ENCODE measurements at places on chromosomes 5 and 9.

DNA sequence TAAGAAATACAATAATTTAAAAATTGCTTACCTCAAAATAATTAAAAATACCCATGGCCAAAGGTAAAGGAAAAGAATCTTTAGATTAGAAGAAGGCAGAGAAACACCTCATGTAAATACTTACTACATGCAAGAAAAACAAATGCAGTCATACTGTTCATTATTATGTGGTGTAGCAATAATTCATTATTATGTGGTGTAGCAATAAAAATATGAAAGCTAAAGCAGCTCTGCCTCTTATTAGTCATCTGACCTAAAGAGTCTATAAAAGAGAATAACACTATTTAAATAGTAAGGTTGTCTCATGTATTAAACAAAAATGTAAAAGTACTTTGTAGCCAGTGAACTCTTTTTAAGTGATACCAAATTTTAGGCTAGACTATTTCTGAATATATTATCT lies 6.6 kb downstream of the DTWD2 start:
- no peak for DNase-seq

GRCh38 chr5:172276214-172276613 lies 7.3 kb downstream of the UBTD2 start:
- DNase-seq = no peak

DNA sequence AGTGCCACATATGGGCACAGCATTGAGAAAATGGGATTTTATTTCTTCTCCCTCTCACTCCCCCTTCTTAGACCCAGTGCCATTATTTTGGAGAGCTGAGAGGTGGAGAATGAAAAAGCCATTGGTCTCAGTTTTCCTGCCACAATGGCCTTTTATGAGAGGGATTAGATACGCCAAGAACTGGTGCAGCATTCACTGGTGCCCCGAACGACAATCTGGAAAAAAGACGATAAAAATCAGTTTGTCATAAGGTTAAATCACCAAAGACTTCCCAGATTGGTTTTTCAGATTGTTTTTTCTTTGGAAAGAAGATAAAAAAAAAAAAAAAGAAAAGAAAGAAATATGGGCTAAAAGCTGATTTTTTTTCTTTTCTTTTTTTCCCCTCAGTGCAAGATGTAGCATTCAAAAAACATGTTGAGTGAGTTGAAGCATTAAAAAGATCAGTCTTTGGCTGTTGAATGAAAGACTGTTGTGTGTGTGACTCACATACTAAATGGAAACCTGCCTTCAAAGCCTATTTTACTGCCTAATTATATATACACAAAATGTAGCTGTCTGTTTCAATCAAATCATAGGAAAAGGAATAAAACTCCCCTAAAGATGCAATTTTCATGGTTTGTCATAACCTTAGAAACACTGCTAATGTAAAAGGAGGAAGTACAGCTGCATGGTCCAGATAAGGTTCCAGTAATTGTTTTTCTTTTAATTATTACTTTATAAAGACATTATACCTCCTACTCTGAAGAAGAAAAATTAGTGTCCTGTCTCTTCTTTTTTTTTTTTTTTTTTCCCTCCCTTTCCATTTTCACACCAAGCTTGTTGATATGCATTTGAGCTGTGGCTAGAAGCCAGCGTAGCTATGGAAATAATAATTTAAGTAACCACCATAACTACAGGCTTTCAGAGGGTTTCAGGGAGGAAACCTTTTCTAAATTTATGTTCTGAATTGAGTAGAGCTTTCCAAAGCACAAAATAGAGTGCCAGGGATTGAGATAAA lies 27.2 kb upstream of the ZNF608 start:
- DNase-seq = no peak

- DNase-seq = no peak
Measured at GRCh38 chr9:4269872-4270271, 30.0 kb downstream of the GLIS3 start.

DNA sequence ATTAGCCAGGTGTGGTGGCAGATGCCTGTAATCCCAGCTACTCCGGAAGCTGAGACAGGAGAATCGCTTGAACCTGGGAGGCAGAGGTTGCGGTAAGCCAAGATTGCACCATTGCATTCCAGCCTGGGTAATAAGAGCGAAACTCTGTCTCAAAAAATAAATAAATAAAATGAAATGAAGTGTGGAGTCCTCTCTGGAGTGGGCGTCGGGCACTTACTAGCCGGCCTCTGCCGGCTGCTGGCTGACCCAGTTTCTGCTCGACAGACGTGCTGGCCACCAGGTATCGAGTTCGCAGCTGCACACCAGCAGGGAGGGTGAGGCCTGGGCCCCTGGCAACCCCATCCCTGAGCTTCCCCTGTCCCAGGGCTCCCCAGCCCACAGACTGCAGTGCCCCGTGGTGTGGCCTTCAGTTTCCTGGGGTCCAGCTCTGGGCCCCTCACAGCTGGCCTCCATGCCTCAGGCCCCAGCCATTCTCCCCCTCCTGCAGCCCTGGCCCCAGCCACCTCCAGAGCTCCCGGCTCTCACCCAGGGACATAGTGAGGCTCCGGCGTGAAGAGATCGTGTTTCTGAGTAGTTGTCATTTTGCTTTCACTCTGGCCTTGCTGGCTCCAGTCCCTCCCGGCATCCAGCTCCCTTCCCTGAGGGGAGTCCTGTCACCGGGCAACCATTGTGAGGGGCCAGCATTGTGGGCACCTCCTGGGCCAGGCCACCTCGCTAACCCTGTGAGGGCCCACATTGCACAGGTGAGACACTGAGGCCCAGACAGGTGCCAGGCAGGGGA lies 3.8 kb upstream of the STPG3 start:
- DNase-seq = peak; percentile 68

DNA sequence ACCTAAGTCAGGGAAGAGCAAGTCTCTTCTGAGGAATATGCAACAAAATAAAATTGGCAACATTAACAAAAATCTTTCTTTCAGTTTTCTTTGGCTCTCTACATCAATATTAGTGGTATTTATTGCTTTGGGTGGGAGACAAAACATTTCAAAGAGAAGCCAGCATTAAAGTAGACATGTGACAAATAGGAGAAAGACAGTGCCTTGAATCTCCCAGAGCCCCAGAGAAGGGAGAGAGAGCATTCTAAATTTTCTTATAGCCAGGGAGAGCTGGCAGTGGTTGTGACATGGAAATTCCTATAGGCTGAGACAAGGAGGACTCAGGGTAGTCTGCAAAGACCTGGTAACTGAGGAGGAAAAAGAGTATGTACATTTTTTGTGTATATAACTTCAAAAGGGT lies 79.4 kb upstream of the NREP start:
- no peak for DNase-seq

DNA sequence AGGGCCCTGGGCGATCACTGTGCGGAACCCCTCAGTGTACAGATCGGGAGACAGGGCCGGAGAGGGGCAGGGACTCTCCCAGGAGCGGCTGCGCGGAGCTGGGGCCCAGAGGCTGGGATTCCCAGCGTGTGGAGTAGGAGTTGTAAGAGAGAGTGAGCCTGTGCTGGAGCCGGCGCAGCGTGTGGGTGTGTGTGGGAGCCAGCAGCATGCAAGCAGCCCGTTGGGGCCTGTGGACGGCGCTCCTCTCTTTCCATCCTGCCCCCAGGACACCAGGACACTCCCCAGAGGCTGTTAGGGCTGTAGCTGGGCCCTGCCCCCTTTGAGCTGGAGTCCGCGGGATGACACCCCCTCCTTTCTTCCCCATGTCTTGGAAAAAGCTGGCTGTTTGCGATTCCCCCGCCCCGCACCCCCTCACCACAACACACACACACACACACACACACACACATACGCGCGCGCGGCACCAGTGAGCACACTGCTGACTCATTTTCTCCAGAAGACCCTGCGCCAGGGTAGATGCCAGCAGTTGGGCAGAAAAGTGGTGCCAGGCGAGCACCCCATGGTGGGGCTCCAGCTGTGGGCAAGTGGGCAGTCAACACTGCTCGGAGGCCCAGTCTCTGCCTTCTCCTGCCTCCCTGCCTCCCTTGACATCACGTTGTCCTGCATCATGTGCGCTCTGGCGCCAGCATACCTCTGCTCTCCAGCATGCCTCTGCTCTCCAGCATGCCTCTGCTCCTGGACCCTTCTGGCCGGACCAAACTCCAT lies 1.5 kb downstream of the COL27A1 start:
- no peak for DNase-seq

- DNase-seq = no peak
Measured at GRCh38 chr5:15717001-15717400, 217.0 kb downstream of the FBXL7 start.

DNA sequence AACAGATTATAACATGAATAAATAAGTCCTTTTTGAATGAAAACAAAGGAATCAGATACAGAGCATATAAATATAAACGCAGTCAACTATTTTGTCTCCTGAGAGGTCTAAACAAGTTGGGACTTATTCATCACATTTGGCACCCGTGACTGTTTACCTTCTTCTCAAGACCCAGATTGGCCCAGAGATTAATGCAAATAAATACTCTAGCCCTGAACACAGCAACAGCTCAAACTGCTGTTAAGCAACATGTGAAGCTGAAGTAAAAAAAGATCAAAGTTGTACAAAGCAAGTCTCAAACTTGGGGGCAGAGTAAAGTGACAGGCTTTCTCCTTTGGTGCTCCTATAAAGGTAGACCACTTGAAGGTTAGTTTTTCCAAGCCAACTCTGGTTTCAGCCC lies 95.0 kb upstream of the NR5A1 start:
- no peak for DNase-seq

GRCh38 chr5:72232838-72233237 lies 87.2 kb downstream of the MRPS27 start:
- no peak for DNase-seq

DNA sequence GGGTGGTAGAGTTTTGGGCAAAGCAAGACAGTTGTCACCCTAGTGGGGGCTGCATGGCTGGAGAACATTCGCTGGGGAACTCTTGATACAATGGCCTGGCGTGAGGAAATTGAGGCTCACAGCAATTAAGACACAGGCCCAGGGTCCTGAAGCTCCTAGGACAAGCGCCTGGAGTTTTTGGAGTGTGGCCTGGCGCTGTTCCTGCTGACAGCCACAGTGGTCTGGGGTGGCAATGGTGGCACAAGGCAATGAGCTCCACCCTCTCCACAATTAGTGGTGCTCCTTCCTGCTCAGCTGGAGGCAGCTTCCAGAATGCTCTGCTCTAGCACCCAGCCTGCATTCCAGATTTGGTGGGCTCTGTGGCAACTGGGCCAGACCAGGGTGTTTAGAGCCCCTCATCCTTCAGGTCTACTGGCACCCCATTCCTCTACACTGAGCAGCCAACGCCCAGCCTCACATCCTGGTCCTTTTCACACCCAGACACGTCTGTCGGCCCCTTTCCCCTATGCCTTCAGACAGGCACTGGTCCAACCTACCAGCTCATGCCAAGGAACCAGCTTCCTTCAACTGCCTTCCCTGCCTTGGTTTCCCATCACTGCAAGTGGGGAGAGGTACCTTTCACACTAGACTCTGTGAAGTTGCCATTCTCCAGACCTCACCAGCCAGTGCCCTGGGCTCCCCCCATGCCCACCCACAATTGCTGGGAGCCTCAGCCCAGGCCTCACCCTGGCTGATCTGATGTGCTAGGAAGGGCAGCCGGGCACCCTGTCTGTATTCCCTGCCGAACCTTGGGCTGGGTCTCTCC lies 138.1 kb upstream of the COL5A1 start:
- DNase-seq = no peak

- no peak for DNase-seq
Measured at GRCh38 chr9:86512929-86513328, 158.7 kb upstream of the TUT7 start.

GRCh38 chr9:77417566-77417965 lies 230.6 kb downstream of the GNA14 start:
- DNase-seq = no peak

DNA sequence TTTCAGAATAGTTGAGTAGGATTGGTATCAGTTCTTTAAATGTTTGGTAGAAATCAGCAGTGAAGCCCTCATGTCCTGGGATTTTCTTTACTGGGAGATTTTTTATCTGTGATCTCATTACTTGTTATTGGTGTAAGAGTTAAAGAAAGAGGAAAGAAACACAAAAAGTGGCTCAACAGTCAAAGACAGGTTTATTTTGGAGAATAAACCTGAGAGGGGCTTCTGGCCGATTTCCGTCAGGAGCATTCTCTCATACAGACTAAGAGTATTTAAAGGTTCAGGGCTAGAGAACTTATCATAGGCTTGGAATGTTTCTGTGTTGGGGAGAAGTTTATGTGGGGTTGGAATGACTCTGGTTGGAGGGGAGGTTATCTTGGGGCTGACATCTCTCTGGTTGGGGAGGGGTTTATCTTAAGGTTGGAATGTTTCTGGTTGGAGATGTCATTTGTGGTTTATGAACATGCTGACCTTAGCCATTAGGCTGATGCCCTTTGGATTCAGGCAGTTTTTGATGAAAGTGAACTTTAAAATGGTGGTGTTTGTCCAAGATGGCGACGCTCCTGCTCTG lies 62.5 kb downstream of the CFAP95 start:
- DNase-seq = no peak

DNA sequence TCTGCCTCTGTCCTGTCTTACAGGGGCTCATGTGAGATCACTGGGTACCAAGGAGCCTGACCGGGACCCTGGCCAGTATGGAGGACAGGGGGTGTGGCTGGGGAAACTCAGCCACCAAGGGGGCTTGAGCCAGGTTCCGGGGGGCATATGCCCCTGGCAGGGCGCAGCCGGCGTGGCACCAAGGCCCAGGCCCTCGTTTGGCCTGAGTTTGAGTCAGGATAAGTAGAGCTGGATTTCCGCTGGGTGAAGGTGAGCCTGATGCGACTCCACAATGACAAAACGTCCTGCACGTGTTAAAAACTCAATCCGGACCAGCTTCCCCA lies 616 bp upstream of the TSPAN17 start:
- no peak for DNase-seq

DNA sequence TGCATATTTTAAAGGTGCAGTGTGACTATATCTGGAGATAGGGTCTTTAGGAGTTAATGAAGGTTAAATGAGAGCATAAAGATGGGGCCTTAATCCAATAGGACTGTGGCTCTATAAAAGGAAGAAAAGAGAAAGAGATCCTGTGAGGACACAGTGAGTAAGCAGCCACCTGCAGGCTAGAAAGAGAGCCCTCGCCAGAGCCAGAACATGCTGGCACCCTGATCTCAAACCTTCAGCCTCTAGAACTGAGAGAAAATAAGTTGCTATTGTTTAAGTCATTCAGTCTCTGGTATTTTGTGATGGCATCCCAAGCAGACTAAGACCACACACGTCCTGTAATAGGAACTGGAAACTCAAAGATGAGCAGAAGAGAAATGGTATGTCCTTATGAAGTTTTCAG lies 41.0 kb downstream of the RNF180 start:
- no peak for DNase-seq

- DNase-seq = no peak
Measured at GRCh38 chr5:146510559-146511125, 5.3 kb downstream of the GPR151 start.
